ENCODE measurements at places on chromosomes 1 and 21.

DNA sequence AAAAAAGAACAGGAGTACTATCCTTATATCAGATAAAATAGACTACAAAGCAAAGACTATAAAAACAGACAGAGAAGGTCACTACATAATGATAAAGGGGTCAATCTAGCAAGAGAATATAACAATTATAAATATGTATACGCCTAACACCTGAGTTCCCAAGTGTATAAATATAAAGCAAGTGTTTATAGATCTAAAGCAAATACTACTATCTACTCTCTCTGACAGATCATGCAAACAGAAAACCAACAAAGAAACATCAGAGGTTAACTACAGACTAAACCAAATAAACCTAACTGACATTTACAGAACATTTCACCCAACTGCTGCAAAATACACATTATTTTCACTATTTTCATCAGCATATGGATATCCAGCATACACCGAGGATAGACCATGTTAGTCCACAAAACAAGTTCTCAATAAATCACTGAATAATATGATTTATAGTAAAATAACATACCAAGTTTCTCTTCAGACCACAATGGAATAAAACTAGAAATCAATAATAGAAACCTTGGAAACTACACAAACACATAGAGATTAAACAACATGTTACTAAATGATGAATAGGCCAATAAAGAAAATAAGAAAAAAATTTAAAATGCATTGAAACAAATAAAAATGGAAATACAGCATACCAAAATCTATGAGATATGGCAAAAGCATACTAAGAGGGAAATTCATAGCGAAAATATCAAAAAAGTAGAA is 22.7 kb downstream of the UCHL5 start:
- no peak for DNase-seq

GRCh38 chr1:157944663-157945280 is 48.7 kb upstream of the KIRREL1 start:
- no peak for DNase-seq

- no peak for DNase-seq
Observed at GRCh38 chr1:232260861-232261260, 369.1 kb downstream of the SIPA1L2 start.

DNA sequence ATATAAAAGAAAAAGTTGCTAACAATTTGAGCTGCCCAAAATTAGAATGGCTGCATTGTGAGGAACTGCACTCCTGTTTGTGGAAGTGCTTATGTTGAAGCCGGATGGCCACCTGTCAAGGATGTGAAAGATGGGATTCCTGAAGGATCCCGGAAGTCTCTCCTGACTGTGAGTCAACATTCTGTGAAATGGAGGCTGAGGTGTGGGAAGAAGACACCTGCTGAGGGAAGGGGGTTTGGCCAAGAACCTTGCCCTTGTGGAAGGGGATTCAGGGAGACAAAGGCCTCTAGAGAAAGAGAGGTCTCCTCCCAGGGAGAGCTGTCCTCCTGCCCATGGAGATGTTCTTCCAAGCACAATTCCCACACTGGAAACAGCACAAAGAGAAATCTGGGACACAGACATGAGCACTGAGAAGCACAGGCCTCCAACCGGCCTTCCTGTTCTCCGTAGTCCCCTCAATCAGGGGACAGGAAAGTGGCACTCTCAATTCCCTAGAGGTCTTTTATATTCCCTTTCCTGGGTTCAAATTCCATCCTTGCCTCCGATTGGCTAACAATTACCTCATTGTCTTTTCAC is 70.5 kb downstream of the CD2 start:
- peak; percentile 60 for DNase-seq

DNA sequence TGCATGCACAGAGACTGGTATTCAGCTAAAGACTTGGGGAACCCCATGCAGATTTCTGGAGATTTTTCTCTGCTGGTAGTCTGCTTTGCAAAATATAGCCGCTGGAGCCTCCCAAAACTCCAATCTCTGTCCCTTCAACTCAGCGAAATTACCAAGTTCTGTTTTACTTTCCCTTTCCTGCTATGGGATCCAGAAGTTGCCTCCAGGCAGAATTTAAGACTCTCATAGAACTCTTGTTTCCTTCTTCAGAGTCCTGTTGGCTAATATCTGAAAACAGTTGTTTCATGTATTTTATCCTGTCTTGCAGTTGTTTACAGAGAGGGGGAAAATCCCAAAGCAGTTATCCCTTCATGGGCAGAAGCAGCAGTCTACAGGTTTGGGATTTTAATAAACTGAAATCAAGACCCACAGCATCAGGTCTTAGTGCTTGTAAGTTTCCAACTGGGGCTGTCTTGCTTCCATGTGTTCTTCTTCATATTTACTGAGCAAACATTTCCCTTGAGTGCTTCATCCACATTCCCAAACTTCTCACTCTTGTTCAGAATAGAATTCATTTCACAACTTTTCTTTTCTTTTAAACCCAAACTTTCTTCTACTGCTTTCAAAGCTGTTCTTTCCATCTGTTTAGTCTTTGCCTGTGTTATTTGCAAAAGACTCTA is 221.3 kb upstream of the DMRTA2 start:
- no peak for DNase-seq

All from SHP77 treated with DMSO at 0.1 percent for 48 hours (cell line).